ENCODE measurements at places on chromosomes 5 and 9. TPM values are rescaled to one million over a fixed set of nuclear protein-coding genes. Genes with fewer than 3 reads are reported as not detected.

The TMEM215 gene
- total RNA-seq = not detected

The PSMD5 gene
- 20.4 TPM for total RNA-seq

The RNF183 gene
- not detected for total RNA-seq

The SCGB3A1 gene
- total RNA-seq = not detected

- DNase-seq = peak; percentile 96
Observed at GRCh38 chr5:134439210-134439654, 27.6 kb upstream of the CDKN2AIPNL start.

- DNase-seq = no peak
Observed at GRCh38 chr5:65204966-65205365, 276.8 kb downstream of the ADAMTS6 start.

DNA sequence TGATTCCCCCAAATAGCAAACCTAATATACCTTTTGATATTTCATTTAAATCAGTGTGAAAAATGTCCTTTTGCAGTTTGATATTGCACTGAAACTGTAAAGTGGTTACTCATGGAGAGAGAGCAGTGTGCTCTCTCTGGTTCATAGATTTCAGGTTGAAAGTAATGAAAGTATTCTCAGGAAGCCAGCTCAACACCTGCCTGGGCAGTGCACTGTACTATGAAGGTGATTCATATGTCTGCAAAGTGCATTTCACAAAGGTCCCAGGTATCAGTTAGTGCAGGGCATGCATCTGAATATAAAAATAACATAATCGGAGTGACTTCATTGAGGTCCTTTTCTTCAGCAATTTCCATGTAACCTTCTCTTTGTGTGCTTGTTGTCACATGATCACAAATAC is 274.3 kb downstream of the CDH18 start:
- DNase-seq = no peak

DNA sequence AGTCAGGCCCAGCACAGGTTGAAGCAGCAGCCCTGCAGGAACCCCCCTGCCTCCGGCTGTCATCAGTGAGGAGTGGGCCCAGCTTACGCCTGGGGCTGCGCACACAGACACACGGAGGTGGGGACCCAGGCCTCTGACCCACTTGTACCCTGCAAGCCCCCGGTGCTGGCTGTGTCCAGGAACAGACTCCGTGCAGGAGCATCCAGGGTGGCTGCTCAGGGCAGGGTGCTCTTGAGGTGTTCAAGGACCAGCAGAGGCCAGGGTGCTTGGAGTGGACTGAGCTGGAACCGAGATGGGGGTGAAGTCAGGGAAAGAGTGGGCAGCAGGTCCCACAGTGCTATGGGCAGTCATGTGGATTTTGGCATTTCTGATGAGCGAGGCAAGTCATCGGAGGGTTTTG is 199.5 kb downstream of the CACNA1B start:
- DNase-seq = no peak

GRCh38 chr9:131886826-131887225 is 146.9 kb upstream of the RAPGEF1 start:
- no peak for DNase-seq
